ENCODE measurements at places on chromosomes 6 and 20. TPM values are rescaled to one million over a fixed set of nuclear protein-coding genes. Genes with fewer than 3 reads are reported as not detected.

The LRRC1 gene
- total RNA-seq: 5.3 TPM

The MDFI gene
- 0.70 TPM for total RNA-seq

The PTCRA gene
- total RNA-seq: not detected

The CST5 gene
- total RNA-seq: not detected

The TCP11 gene
- not detected for total RNA-seq
